ENCODE measurements at places on chromosomes 4 and X.

- DNase-seq: no peak
These were observed 67.3 kb downstream of the PDLIM5 start for GRCh38 chr4:94519019-94519418.

DNA sequence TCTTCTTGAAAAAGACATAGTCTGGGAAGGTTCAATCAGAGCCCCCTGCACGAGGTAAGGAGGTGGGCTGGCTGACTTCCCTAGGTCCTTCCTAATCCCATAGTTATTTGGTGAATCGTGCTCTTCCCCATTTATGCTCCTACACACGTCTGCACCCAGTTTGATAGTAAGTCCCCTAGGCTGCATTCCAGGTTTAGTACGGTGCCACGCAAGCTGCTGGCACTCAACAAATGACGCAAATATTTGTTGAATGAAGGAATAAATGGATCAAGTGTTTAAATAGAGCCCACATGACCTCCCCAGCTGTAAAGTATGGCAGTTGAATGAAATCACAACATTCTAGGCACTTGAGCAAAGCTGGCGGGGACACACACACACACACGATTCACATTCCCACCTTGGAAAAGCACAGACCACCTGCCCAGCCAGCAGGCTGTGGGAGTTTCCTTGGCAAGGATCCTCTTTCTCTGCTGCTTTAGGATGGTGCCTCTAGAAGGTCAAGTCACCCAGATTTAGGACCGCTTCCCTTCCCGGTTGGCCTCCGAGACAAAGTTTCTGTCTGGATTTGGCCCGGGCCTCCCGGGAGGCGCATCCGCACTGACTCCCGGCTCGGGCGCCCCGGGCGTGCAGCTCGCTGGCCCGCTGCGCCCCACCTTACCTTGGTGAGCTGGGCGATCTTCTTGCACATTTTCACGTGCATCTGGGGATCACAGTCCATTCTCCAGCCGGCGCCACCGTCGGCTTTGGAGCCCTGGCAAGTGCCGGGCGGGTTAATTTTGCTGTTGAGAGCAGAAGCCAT is 721 bp downstream of the FAM184B start:
- DNase-seq: no peak

GRCh38 chr4:24657768-24658617 is 73.6 kb upstream of the DHX15 start:
- DNase-seq: peak; percentile 64

- no peak for DNase-seq
These were observed 323.3 kb downstream of the DHX15 start for GRCh38 chr4:24260923-24261564.

- peak; percentile 15 for DNase-seq
These were observed 68.3 kb upstream of the PGM2 start for GRCh38 chr4:37758226-37758625.

- DNase-seq: no peak
These were observed 652.9 kb downstream of the ADGRL3 start for GRCh38 chr4:61853041-61853440.

- no peak for DNase-seq
These were observed 69.0 kb upstream of the PPP2R3B start for GRCh38 chrX:455673-456072.

DNA sequence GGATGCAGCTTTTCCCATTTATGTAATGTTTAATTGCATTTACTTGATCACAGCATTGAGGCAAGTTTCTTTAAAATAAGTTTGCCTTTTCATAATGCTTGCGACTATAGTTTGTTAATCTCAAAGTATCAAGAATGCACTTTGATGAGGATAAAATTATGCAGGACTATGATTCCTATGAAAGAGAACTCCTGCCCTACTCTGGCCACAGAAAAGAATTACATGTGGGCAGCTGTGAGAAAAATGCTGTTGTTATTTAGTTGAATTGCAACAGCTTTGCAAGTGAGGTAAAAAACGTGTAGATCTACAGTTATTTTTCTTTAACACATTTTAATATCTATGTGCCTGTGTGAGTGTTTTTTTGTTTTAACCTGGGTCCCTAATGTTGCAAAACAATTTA is 12.5 kb upstream of the OSTC start:
- DNase-seq: no peak

DNA sequence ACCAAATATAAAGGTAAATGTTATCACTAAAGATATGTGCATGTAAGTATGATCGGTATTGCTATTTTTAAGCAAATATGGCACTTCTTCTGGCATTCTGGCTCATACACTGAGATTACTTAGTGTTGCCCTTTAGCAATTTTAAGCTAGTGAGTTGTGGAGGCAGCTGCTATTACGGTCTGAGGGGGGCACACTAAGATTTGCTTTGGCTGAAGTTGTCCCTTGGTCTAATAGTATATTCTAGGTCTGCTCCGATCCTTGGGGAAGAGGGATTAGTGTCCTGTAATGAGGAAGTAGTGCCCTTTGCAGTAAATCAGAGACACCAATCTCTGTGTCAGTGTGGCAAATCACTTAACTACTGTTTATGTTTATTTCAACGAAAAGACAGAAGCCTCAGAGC is 196.5 kb upstream of the FTHL17 start:
- DNase-seq: no peak
